ENCODE measurements at places on chromosomes 2 and 18. TPM values are rescaled to one million over a fixed set of nuclear protein-coding genes. Genes with fewer than 3 reads are reported as not detected.

The ROCK1 gene
- 36.3 TPM for total RNA-seq

- no peaks in the 10 kb centered on the region for H3K27me3 ChIP-seq
- no peaks in the 10 kb centered on the region for H3K36me3 ChIP-seq
- H3K4me1 ChIP-seq: no peaks in the 10 kb centered on the region
Observed at GRCh38 chr2:15092181-15092580, 459.7 kb downstream of the LRATD1 start.

GRCh38 chr2:239973386-239973785 lies 51.8 kb downstream of the NDUFA10 start:
- no peak overlapping the region for H3K4me3 ChIP-seq
- H3K36me3 ChIP-seq: no peaks in the 10 kb centered on the region
- H3K4me1 ChIP-seq: peaks cover 6% of the 10 kb centered on the region
- DNase-seq: no peak
- H3K27me3 ChIP-seq: no peaks in the 10 kb centered on the region

GRCh38 chr2:204321027-204321800 lies 224.1 kb upstream of the PARD3B start:
- no peak for DNase-seq
- no peaks in the 10 kb centered on the region for H3K36me3 ChIP-seq
- H3K4me3 ChIP-seq: no peak overlapping the region
- no peak overlapping the region for H3K27ac ChIP-seq
- peaks cover 6% of the 10 kb centered on the region for H3K27me3 ChIP-seq

DNA sequence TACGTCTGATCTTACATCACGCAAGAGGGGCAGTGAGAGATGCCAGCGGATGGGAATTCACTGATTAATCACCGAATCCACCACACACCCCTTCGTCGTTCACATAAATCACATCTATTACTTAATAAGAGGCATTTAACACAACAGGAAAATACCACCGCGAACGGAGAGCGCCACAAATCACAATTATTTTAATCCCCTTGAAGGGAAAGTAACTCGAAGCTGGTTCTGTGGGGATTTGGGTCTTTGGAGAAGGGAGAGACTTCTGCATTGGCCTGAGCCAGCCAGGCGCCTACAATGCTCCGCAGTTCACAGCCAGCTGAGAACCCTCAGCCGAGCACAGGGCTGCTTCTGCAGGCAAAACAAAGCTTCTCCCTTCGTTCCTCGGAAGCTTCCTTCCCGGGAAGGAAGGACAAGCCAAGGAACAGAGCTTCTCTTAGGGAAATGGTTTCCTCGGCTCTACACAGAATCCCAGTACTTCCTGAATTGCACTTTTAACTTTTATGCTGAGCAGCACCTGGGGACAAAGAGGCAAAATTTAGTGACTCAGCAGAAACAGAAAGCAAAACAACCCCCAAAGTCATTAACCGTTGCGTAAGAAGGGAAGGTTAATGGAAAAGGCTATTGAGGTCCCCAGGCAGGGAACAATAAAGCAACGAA lies at the start of gene LRP1B:
Gene LRP1B (minus strand): TSS at position 7 of the 660 bp plus-strand sequence. CDS start 287 bp downstream, outside the sequence.
- DNase-seq: no peak
- peaks cover 15% of the 10 kb centered on the region for H3K4me1 ChIP-seq
- no peak within 1 kb of the TSS for H3K27ac ChIP-seq
- peak within 1 kb of the TSS; percentile 46 for H3K4me3 ChIP-seq
- H3K27me3 ChIP-seq: peaks cover 45% of the 10 kb centered on the region

The CCDC85A gene
- total RNA-seq: 3.4 TPM

The DSG4 gene
- not detected for total RNA-seq

The MC5R gene
- not detected for total RNA-seq

- no peaks in the 10 kb centered on the region for H3K36me3 ChIP-seq
- H3K27ac ChIP-seq: no peak overlapping the region
- peaks cover 17% of the 10 kb centered on the region for H3K27me3 ChIP-seq
- H3K4me3 ChIP-seq: no peak overlapping the region
Observed at GRCh38 chr2:112959109-112959812, 18.5 kb upstream of the IL36G start.

- H3K4me3 ChIP-seq: no peak overlapping the region
- H3K4me1 ChIP-seq: no peaks in the 10 kb centered on the region
- no peak for DNase-seq
- H3K27me3 ChIP-seq: peaks cover 5% of the 10 kb centered on the region
Observed at GRCh38 chr2:15954761-15955160, 14.4 kb downstream of the MYCN start.

DNA sequence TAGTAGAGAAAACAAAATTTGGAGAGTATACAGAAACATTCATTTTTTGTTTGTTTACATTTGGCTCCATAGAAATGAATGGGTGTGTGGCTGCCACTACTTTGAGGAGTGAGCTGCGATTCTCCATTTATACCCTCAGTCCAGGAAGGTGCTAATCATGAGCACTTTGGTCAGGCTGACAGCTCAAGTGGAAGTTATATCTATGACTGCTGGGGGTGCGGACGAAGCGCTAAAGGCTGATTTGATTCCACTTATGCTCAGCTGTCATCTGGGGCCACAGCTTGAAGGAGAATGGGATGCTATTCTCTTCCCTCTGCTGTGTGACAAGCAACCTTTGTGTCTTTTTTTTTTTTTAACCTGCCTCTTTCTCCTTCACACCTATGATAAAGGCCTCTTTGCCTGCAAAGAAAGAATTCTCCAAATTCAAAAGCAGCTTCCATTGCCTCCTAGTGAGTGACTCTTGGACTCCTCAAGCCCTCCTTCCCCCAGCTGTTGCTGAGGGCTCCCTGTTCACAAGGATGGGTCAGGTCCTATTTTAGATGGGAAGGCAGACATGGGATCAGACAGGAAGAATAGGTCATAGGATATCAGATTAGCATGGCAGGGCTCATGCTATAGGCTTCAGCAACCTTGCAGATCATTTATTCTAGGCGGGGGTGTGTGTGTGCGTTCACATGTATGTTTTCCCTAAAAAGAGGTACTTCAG lies 201.6 kb downstream of the SETBP1 start:
- H3K4me1 ChIP-seq: peaks cover 20% of the 10 kb centered on the region
- H3K36me3 ChIP-seq: no peaks in the 10 kb centered on the region
- H3K27me3 ChIP-seq: peaks cover 5% of the 10 kb centered on the region
- no peak overlapping the region for H3K4me3 ChIP-seq

The SNED1 gene
- 8.1 TPM for total RNA-seq

DNA sequence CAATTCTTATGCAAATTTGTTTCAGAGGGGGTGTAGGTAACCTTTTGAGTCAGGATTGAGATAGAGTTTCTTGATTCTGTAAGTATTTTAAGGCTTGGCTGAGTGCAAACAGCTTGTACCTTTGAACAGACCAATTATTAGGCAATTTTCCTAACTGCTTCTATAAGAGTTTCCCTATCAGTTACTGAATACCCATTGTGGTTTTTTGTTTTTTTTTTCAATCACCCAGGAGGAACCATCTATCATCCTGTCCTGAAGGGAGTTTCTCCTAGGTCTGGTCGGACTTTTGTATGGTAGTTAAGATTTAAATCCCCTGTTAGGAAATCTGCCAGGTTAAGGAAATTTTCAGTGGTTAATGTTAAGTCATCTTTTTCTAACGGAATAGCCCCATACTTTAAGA lies 319.4 kb upstream of the SLC39A10 start:
- no peaks in the 10 kb centered on the region for H3K27me3 ChIP-seq
- H3K36me3 ChIP-seq: no peaks in the 10 kb centered on the region
- DNase-seq: no peak
- no peaks in the 10 kb centered on the region for H3K4me1 ChIP-seq
- H3K4me3 ChIP-seq: no peak overlapping the region

Data from heart right ventricle (tissue), 16 donors.